ENCODE measurements at places on chromosomes 12 and 14.

- DNase-seq, result no peak
Observed at GRCh38 chr12:95261109-95261508, 43.5 kb downstream of the VEZT start.

- no peak for DNase-seq
Observed at GRCh38 chr14:90681929-90682328, 134.3 kb downstream of the TTC7B start.

- no peak for DNase-seq
Observed at GRCh38 chr12:47312808-47313426, 233.2 kb upstream of the AMIGO2 start.

DNA sequence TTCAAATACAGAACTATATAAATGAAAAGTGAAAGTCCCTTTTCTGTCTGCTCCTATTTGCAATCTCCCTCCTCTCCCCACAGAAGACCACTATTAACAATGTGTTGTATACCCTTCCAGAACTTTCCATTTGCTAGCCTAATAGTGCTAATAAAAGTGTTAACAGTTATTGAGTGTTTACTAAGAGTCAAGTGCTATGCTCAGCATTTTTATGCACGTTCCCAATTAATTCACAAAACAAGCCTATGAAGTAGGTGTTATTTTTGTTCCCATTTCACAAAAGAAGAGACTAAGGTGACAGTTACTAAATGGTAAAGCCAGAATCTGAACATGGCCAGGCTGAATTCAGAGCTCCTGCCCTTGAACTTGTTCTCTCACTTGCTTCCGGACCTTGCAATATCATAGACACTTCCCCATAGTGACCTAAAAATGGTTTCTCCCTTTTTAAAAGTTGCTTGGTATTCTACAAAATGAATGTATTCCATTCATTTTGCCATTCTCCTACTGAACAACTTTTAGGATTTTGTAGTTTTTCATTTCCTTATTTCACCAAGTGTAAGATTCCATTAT lies 1.6 kb upstream of the PRKAB1 start:
- DNase-seq, result no peak

DNA sequence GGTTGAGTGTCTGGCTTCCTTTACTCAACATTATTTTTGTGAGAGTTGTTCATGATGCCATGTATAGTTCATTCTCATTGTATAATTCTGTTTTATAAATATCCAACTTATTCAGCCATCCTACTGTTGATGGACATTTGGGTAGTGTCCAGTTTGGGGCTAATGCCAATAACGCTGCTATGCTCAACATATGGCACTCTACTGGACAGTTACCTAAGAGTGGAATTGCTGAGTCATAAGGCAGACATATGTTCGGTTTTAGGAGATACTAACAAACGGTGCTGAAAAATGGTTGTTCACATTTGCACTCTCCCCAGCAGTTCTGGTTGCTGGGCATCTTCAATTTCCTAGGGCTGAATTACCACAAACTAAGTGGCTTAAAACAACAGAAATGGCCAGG lies 28.7 kb upstream of the P2RX4 start:
- no peak for DNase-seq

- peak; percentile 67 for DNase-seq
Observed at GRCh38 chr14:92914087-92914656, 8.8 kb upstream of the CHGA start.

GRCh38 chr12:123886931-123887582 lies 85.6 kb downstream of the CCDC92 start:
- no peak for DNase-seq

GRCh38 chr12:4518106-4518728 lies 20.5 kb upstream of the RAD51AP1 start:
- DNase-seq, result no peak

- DNase-seq, result no peak
Observed at GRCh38 chr12:88163371-88163770, 21.3 kb downstream of the TMTC3 start.

DNA sequence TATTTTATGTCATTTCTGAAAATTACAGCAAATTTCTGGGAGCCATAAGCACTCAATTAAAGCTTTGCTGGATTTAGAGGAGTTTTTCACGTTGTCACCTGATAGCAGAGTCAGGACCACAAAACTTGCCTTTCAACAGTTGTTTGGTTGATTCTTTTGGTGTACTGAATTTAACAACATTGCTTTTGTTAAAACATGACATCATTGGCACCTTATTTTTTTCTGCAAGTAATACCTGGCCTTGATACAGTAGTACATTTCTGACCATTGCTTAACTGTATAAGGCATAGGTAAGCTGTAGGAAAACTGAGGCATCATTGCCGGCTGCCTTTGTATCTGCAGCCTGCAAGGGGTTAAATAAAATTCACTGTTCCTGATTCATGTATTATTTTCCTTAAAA lies 4.5 kb upstream of the BCL11B start:
- no peak for DNase-seq

DNA sequence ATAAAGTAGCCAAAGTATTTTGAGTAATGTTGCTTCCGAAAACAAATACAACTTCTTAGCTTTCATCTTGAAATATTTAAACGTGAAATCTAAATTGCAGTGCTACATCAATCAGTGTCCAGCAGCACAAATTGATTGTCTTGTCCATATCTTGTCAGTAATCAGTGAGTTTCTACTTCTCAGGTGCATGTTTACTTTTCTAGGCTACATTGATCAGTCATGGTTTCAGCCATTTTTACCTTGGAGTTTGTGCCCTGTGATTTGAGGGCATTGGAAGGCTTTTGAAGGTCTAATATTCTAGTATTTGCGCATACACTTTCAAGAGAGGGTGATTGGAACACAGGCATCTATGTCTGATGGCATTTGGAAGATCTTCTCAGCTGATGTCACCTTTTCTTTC lies 12.4 kb downstream of the RMST start:
- no peak for DNase-seq

GRCh38 chr12:123479442-123480180 lies 21.7 kb downstream of the SNRNP35 start:
- no peak for DNase-seq

DNA sequence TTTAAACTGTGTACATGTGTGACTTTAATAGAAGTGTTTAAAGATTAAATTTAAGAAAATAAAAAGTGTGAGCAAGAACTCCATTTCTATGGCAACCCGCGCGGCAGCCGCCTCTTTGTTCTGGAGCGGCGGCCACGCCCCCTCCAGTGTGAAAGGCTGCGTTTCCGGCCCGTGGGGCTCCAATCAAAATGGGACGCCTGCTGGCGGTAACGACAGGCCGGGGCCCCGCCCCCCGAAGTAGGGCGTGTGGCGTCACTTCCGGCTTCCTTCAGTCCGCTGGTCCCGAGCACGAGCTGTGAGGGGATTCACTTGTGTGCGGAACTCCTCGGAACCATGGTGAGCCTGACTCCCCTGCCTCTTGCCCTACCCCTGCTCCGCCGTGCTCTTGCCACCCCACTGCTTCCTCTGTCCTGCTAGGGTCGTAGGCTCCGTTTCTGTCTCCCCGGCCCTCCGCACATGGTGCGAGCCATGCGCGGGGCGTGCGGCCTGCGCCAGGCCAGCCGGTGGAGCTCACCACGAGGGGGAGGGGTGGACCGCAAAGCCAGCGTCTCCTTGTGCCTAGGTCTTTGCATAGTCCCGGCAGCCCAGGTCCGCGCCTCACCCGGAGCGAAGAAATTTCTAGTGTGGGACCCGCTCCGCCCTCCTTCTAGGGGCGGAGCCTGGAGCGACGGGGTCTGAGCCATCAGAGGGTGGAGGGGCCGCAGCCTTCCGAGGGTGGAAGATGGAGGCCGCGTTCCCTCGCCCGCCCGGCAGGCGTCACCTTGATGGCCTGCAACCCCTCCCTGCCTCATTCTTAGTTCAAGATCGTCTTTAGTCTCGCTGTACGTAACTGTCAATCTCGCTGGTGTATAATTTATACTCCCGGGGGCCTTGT lies at the start of gene CCT2:
TSS of gene CCT2 (plus strand) at position 271 of the 874 bp plus-strand sequence. CDS start at position 334, 63 bp downstream.
- peak; percentile 91 for DNase-seq

DNA sequence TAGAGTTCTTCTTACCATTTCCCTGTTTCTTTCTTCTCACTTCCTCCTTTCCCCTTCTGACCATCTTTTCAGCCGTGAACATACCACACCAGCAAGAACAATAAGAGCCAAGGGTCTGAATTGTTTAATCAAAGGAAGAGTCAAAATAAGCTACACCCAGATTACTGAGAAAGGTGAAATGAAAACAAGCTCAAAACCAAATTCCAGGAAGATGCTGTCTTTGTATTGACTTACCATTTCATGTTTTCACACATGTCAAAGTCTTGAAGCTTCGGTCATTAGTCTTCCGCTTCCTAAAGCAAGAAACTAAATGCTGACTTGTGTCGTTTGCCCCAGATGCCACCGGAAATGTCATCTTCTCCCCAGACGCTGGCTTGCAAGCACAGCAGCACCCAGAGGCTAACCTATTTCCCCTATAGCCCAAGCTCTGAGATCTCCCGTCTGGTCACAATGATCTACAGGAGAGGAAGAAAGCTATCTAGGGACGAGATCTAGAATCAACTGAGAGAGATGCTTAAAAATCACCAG lies 136.5 kb upstream of the AMIGO2 start:
- no peak for DNase-seq

- DNase-seq, result no peak
Observed at GRCh38 chr14:22313172-22313801, 275.7 kb downstream of the DAD1 start.

GRCh38 chr12:18375131-18375530 lies 113.8 kb downstream of the PIK3C2G start:
- no peak for DNase-seq

DNA sequence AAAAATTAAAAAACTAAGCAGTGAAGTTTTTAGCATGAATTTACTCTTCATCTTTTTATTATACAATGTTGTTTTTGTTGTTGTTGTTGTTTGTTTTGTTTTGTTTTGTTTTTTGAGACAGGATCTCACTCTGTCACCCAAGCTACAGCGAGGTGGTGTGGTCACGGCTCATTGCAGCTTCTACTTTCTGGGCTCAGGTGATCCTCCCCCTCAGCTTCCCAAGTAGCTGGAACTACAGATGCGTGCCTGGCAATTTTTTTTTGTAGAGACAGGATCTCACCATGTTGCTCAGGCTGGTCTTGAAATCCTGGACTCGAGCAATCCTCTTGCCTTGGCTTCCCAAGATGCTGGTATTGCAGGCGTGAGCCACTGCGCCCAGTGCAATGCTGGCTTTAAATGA lies 11.3 kb downstream of the PPFIBP1 start:
- DNase-seq, result no peak

DNA sequence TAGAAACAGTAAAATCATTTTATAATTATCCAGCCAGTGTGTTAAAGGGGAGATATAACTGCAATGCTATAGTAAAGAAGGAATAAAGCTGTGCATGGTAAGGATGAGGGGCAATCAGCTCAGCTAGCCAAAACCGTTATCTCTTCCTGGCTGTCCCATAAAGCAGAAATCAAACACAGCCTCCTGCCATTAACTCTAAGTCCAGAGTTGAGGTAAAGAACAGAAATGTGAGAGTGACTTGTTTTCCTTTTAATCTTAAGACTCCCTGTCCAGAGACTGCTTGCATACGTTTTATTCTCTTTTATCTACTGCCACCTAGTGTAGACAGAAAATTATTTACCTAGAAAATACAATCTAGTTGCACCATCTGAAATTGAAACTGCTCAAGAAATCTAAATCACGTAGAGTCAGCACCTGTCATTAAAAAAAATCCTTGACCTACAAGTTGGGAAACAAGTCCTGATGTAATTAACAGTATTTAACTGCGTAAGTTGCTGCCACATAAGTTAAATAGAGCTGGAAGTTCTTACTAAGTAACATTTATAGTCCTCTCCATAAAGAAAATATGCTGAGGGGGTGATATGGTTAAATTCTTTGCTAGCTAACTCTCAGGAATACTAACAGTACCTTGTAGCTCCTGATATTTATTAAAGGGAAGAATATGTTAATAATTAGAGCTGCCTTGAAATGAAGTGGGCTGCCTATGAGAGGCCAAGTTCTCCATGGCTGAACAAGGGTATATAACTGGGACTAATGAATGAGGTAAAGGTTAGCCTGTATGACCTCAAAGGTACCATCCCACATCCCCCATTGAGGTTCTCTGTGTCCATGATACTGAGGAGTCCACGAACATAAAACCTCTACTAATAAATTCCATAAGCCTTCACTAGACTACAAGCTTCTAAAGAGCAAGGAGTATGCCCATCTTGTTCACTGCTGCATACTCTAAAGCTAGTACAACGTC lies 62.7 kb downstream of the GALNT4 start:
- DNase-seq, result no peak

DNA sequence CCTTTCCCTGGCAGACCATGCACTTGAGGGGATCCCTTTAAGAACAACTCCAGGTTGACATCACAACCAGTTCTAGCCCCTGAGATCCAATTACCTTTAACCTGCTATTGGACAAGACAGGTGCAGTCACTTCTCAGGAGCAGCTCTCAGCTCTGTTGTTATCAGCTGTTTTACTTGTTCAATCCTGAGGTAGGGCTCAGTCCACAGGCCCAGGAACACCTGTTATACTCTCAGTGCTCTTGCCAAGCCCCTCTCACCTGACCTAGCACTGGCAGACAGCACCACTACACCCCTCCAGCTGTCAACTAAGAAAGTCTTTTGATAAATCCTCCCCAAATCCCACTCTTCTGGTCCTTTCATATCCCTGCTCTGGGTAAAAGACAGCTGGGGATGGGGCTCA lies 163.9 kb upstream of the TMTC2 start:
- no peak for DNase-seq

GRCh38 chr12:64756376-64756775 lies 2.8 kb downstream of the GNS start:
- no peak for DNase-seq

DNA sequence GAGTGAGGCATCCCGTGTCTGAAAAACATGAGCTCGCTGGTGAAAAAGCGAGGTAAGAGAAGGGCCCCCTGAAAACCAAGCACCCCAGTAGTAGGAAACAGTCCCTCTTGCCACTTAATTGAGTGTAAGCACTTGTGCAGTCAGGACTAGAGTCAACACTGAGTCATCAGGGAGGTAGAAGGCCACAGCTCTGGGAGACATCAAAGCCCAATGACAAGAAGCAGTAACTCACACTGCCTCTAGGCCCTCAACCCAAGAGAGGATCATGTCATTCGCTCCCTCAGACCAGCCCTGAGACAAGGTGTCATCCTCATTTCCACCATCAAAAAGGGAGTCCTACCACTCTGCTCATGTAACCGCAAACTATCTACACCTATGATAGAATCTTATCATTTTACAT lies 17.8 kb downstream of the POMT2 start:
- no peak for DNase-seq

GRCh38 chr12:5507401-5507935 lies 75.6 kb downstream of the NTF3 start:
- DNase-seq, result no peak

DNA sequence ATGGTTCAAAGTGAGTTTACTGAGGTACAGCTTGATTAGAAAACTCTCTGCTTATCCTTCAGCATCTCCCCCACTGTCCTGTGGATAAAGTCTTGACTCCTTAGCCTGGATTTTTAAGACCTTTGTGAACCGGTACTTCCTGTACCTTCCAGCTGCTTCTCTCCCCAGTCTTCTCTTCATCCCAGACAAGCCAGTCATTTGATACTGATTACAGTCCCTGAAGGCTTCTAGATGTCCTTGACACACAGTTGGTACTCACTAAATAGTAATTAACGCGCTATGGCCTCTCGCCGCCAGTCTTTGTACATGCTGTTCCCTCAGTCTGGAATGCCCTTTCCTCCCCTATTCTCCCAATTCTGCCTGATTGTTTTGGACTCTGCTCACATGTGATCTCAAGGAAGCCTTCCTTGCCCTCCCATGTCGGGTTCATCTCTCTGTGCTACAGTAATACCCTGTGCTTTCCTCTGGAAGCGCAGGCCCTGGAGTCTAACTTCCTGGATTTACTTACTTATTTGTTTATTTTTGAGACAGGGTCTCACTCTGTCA lies 50.6 kb upstream of the PTGR2 start:
- DNase-seq, result no peak

GRCh38 chr12:120257041-120257821 lies 8.3 kb downstream of the PXN start:
- no peak for DNase-seq
